ENCODE measurements at places on chromosomes 4 and X.

GRCh38 chrX:155966876-155967275 lies 30.6 kb upstream of the IL9R start:
- DNase-seq = peak; percentile 53

- no peak for DNase-seq
Observed at GRCh38 chr4:54574500-54574899, 83.3 kb upstream of the KIT start.

GRCh38 chr4:100062921-100063320 lies 112.8 kb upstream of the H2AZ1 start:
- no peak for DNase-seq

- DNase-seq = no peak
Observed at GRCh38 chr4:1195891-1196401, 23.6 kb upstream of the SPON2 start.

GRCh38 chr4:3476341-3476747 lies 13.2 kb downstream of the DOK7 start:
- DNase-seq = no peak

DNA sequence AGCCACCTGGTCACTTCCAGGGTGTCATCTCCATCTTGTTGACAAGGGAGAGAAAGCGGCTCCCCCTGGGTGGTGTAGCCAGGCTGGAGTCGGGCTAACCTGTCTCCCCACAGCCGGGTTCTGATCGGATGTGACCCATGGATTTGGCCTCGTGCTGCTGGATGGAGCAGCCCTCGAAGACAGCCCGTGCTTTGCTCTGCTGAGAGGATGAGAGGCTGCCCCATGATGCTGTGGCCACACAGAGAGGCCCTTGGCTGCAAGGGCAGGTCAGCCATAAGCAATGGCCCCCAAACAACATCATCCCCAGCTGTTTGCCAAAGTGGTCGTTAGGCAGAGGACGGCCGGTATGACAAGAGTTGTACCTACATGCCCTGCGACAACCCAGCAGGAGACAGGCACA lies 106.6 kb downstream of the HMX1 start:
- DNase-seq = no peak

- DNase-seq = peak; percentile 2
Observed at GRCh38 chr4:80072228-80072743, 743 bp downstream of the ANTXR2 start.

DNA sequence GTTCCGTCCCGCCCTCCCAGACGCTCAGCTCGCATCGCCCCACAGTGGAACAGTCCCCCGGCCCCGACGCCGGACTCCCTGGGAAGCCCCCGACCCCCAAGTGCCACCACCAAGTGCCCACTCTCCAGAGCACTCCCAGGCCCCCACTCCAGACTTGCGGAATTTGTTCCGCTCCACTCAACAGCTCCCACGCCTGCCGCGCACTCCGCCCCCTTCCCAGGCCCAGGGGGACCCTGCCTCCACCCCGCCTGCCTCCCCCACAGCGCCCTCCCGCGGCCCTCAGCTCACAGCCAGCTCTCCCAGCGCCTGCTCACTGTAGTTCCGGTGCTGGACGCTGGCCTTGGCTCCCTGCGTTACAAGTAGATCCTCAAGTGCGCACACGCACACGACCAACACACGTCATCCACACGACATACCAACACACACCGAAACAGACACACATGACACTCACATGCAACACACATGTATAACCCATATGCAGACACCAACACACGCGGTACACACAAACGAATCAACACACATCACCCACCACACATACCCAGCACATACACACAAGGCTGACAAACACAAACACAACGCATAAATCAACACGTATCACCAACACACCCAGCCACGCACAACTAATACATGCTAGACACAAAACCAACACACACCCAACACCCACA lies 8.0 kb downstream of the MSX1 start:
- no peak for DNase-seq

- no peak for DNase-seq
Observed at GRCh38 chrX:16855363-16856075, 14.6 kb downstream of the RBBP7 start.

GRCh38 chr4:105373324-105373723 lies 100.5 kb downstream of the PPA2 start:
- no peak for DNase-seq

DNA sequence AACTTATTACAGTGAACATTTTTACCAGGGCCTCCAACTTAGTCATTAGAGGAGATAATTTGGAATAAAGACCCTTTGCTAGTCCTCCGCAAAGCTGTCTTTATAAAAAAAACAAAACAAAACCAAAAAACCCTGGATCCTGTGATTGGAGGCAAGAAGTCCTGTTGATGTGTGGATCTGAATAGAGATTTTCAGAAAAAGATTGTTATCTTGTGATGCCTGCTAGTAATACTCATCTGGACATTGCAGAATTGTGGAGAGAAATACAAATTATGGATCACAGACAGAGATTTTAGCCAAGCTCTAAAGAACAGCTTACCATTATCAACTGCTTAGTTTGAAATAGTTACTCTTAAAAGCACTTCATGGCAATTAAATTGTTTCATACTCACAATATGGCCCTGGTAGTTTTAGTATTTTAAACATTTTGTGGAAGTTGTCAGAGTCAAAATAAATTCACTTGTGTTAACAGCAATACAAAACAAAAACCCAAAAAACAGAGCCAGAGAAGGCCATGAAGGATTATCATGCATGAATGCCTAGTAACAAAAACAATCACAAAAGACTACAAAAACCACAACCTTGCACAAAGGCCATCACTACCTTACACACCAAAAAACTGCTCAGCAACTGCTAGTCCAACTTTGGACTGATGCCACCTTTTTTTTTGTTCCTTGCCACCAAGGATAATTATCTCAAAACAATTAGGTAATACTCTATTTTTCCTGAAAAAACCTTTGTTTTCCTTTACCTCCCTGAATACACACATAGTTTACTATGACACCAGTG lies 514.5 kb upstream of the SLIT2 start:
- DNase-seq = no peak

GRCh38 chr4:111512081-111512783 lies 633.0 kb upstream of the FAM241A start:
- peak; percentile 73 for DNase-seq

DNA sequence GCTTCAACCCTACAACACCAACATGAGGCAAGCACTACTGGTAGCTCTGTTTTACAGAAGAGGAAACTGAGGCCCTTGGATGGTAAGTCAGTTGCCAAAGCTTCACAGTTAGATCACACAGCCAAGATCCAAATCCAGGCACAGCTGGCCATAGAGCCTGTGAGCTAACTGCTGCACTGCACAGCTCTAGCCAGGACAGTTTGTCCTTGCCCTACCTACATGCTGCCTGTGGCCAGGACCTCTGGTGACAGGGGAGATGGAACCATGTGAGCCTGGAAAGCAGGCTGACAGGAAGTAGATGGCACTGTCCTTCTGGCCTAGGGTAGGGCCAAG lies 257.8 kb downstream of the FBXW7 start:
- no peak for DNase-seq

DNA sequence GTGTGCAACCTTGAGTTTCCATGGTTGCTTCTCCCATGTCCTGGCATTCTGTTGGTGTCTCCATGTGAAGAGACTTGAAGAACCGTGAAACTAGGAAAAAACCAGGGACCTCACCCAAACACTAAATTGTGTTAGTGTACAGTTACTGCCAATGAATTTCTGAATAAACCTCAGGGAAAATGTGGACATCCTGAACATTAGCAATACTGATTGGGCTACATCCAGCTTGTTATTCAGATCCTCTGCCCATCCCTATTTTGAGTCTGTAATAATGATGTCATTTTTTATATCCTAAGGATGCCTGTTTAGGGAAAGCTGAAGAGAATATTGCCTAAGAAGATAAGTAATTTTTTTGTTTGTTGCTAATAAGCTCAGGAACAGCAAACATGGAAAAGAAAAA lies 262.7 kb downstream of the TMA16 start:
- no peak for DNase-seq

- DNase-seq = no peak
Observed at GRCh38 chr4:70706516-70706915, 15.2 kb upstream of the RUFY3 start.

DNA sequence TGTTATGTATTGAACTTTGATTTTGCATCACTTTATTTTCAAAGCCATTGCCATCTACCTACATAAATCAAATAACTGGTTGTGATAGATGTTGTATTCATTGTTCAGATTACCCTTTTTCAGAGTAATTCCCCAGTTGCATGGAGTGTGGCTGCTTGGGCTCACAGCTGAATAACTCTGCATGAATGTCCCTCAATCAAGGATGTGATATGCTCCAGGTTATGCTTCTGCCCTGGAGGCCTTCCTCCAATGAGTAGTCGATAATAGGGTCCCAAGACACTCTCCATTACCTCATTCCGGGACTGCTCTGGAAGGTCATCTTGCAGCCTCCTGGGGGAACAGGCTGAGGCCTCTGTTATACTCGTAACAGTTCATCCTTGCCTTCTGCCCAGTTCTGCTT lies 251.8 kb downstream of the ADGRL3 start:
- DNase-seq = no peak

DNA sequence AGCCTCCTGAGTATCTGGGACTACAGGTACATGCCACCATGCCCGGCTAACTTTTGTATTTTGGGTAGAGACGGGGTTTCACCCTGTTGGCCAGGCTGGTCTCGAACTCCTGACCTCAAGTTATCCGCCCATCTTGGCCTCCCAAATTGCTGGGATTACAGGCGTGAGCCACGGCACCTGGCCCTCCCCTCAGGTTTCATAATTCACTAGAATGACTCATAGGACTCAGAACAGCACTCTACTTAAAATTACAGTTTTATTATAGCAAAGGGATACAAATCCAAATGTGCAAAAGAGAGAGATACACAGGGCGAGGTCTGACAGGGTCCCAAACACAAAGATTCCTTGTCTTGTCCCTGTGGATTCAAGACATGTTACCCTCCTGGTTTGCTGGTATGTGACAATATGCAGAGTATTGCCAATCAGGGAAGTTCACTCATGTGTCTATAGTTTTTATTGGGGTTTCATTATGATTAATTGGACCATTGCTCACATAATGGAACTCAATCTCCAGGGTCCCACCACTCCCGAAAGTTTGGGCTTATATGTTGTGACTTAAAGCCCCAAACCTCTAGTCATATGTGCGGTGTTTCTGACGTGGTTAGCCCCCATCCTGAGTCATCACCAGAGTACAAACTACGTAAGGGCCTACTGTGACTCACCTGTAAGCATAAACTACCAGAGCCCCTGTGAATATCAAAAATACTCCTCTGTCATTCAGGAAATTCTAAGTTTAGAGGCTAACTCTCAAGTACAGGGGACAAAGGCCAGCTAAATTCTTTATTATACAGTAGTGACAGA lies 5.2 kb downstream of the YIPF6 start:
- DNase-seq = no peak

GRCh38 chr4:137278431-137278830 lies 253.9 kb downstream of the PCDH18 start:
- no peak for DNase-seq

GRCh38 chrX:28058901-28059300 lies 77.7 kb upstream of the DCAF8L1 start:
- DNase-seq = peak; percentile 3

GRCh38 chr4:38181286-38181685 lies 221.1 kb downstream of the PTTG2 start:
- DNase-seq = no peak

GRCh38 chr4:53477636-53478035 lies 100.2 kb downstream of the FIP1L1 start:
- DNase-seq = no peak

DNA sequence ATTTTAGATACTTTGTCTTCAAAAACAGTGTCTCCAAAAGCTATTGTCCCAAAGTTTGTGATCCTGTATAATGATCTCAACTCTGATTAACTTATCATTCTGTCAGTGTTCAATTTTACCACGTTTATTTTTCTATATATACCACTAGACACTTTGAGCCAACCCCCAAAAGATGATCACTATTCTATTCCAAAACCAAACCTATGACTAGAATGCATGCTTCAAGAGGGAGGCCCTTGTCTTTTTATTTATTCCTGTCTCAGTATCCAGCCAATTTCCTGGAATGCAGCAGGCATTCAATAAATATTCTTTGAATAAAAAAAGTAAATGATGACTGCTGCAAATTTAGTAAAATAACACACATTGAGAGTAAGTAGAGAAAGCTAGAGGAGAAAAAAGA lies 275.6 kb downstream of the LDB2 start:
- DNase-seq = no peak

- no peak for DNase-seq
Observed at GRCh38 chrX:115029869-115030570, 12.6 kb upstream of the IL13RA2 start.

GRCh38 chr4:115334736-115335411 lies 221.5 kb upstream of the NDST4 start:
- DNase-seq = no peak

GRCh38 chrX:74232859-74233258 lies 71.1 kb upstream of the ZCCHC13 start:
- DNase-seq = peak; percentile 70

DNA sequence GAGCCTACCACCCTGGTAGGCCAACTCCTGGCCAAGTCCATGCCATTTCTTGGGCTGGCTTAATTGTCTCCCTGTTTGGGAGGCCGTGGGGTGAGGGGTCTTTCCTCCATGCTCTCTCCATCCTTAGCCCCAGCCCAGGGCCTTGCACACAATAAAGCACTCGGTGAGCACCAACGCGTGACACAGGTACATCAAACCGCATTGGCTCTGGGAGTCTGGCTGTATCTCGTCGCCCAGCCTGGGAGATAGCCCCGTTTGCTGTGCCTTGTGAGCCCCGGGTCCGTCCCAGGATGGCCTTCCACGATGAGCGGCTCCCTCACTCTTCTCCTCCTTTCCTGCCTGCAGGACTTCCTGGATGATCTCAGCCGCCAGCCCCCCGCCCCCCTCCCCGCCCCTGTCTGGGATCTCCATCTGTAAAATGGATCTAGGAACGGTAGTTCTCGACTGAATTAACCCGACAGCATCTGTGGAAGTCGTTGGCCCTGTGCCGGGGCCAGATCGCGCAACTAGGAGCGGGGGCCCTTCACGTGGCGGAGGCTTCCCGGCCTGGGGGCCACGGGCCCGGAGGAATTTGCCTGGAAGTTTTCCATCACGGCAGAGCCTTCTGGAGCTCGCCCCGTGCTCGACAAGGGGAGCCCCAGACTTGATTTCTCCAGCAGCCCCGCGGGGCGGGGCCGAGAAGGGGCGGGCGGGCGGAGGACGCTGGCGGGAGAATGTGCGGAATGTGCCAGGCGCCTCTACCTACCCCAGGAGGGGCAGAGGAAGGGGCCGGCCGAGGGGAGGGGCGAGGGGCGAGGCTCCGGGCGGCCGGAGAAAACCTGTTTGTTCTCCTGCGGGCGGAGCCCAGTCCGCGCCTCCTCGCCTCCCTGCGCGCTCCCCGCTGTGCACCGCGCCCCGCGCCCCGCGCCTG lies at the start of gene ZNF185:
Gene ZNF185, plus strand, starts transcription at position 846 of the 910 bp plus-strand sequence. CDS start 16,423 bp downstream, outside the sequence.
- DNase-seq = peak; percentile 7

- no peak for DNase-seq
Observed at GRCh38 chr4:184096561-184097240, 121.0 kb downstream of the ENPP6 start.

DNA sequence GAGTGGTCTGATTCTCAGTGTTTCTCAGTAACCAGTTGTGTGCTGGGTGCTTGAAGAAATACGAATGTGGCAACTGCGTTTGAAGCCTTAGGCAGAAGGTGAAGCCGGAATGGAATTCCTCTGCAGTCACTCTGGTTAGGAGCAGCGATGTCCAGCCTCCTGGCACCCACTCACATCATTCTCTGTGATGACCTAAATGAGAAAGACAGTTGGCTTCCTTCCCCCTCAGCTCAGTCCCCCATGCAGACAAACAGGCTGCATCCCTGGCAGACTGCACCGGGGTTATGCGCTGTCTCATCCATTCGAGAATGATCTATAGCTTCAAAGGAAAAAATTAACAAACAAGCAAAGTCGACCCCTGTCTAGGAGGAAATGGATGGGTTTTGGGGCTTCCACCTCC lies 170.1 kb upstream of the SCML1 start:
- no peak for DNase-seq

Measured in A673 (cell line).